SK-N-SH treated with all-trans-retinoic acid at 6 μM for 48 hours (cell line): ENCODE measurements at places on chromosomes 7 and 10.

- ATAC-seq = no peak; the same call in 2 of the 3 replicates
These were observed 119.7 kb downstream of the JMJD1C start for GRCh38 chr10:63346015-63346441.

- peak; percentile 95 for ATAC-seq
These were observed 103.4 kb downstream of the SDK1 start for GRCh38 chr7:3404501-3404900.

DNA sequence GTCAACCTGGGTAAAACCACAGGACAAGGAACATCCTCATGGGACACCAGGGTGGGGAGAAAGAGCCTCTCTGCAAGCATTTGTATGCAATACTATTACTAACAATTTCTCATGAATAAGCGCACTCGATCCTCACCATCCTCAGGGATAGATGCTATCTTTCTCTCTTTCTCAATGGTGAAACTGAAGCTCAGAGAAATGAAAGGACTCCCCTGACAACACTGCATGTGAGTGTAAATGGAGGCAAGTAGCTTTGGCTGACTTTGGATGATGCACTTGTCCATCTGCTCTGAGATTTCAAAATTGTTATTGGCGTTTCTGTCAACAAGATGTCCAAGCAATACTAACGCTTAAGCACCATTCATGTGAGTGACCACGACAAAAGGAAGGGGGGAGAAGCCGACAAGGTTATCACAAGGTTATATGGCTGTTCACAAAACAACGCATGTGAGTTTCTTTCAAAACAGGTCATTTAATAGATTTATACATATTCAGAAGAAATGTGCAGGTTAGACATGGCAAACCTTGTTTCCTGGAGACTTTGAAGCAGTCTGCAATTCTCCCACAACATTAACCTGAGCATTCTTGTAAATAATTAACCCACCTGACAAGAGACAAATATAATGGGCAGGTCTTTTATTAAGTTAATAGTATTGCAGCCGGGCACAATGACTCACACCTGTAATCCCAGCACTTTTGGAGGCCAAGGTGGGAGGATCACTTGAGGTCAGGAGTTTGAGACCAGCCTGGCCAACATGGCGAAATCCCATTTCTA is 54.0 kb downstream of the IFIT5 start:
- ATAC-seq = no peak

- peak; percentile 85 for ATAC-seq
These were observed 82.1 kb downstream of the SLC37A3 start for GRCh38 chr7:140316165-140316661.

- ATAC-seq = no peak
These were observed 48.8 kb upstream of the SLC35B4 start for GRCh38 chr7:134365341-134366054.

- no peak for ATAC-seq
These were observed 6.0 kb upstream of the PURB start for GRCh38 chr7:44891372-44891771.

- ATAC-seq = no peak
These were observed 220.0 kb downstream of the CACNA2D1 start for GRCh38 chr7:82223580-82223979.

GRCh38 chr7:97078023-97078969 is 39.2 kb upstream of the SDHAF3 start:
- no peak for ATAC-seq

DNA sequence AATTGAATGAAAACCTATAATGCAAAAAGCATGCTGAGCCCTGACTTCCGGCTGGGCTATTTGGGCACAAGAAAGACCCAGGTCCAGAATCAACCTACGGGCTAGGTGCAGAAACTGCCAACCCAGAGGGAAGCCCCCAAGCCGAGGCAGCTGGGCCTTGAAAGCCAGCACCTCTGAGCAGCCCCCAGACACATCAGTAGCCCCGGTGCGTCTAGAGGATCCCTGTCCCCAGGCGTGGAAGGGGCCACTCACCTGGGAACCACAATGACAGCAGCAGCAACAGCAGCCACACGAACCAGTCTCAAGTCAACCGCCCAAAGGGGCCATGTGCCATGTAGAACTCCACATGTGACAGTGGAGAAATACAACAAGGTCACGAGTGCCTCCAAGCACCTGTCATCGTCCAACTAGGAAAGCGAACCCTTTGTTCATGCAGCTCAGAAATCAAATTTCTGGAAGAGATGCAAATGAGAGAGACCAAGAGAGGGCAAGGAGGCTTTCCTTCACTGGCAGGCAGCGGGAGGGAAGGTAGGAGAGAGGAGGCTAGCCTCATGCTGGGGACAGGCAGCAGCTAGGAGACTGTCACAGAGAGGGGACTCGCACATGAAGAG is 57.5 kb upstream of the CHST15 start:
- ATAC-seq = no peak

- ATAC-seq = no peak
These were observed 15.1 kb downstream of the CNTNAP2 start for GRCh38 chr7:146131701-146132100.

DNA sequence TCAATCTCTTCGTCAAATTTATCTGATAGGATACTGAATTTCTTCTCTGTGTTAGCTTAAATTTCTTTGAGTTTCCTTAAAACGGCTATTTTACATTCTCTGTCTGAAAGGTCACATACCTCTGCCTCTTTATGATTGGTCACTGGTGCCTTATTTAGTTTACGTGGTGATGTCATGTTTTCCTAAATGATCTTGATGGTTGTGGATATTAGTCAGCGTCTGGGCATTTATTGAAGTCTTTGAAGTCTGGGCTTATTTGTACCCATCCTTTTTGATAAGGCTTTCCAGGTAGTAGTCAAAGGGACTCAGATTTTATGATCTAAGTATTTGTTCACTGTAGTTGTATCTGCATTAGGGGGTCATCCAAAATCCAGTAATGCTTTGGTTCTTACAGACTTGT is 1407.5 kb upstream of the LRRTM3 start:
- no peak for ATAC-seq

GRCh38 chr10:31604096-31604495 is 285.1 kb downstream of the ZEB1 start:
- no peak for ATAC-seq

DNA sequence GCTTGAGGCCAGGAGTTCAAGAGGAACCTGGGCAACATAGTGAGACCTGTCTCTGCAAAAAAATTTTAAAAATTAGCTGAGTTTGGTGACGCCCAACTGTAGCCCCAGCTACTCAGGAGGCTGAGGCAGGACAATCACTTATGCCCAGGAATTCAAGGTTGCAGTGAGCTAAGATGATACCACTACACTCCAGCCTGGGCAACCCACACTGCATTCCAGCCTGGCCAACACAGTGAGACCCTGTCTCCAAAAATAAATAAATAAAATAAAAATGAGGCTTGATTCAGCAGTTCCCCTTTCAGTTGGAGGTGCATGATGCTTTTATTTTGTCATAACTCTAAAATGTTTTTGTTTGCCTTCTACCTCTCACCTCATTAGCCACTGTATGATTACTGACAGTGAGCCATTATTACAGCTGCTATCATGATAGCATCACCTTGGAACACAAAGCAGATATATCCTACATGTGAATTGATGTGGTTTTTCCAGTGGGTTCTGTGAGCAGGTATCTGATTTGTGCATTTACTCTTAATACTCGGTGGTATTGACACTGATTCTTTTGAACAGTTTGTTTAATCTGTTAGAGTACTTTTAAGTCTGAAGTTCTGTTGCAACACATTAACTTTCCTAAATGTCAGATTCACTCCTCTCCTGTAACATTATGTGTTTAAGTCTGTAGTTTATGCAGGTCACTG is 49.1 kb downstream of the ARID5B start:
- no peak for ATAC-seq

DNA sequence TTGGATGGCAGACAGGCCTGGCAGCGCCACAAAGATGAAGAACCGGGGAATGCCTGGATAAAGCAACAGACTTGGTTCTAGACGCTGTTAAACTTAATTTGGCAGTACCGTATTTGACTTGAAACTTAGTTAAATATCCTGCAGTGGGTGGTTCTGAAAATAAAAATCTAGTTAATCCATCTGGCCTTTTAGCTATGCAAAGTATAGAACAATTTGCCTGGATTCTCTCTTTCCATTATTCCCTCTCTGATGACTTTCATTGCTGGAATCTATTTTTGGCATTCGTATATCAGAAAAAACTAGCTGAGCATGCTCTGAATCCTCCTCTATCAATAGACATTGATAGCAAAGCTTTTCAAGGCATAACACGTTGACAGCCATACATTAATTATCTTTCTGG is 203.6 kb downstream of the MACC1 start:
- ATAC-seq = no peak

- peak; percentile 73 for ATAC-seq
These were observed at the start of gene TES for GRCh38 chr7:116210345-116211005. Gene TES, plus strand, starts transcription at chr7:116210539. Its CDS starts 169 bp downstream, at chr7:116210708.

- no peak for ATAC-seq
These were observed 9.9 kb downstream of the OR9A2 start for GRCh38 chr7:143016996-143017395.

DNA sequence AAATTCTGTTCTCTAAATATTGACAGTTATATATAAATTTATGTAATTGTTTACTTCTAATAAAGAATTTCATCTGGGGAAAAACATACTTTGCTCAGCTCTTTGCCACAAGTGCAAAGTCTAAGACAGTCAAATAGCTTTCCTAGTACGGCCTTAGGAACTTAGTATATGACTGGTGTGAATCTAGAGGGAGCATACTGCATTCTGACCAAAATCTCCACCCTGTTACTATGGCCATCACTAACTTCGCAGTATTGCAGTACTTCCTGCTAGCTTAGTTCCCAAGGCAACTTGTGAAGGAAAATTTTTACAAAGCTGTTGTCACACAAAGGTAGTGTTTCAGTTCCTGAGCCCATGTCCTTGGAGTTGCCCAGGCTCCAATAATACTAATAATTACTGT is 181.5 kb downstream of the CFTR start:
- no peak for ATAC-seq

DNA sequence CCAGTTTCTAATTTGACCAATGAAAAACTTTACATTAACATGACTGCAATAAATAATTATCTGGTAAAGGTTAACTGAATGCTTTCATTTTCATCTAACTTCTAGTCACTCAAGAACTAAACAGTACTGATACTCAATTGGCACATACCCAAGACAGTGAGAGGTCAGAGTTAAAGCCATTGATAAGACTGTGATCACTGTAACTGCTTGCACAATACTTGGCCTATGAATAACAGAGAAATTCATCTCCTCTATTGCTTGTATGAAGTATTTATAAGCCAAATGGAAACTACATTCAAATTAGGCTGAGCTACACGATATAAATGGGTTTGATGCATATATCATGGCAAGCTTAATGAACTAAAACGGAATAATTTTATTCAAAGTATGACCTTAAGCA is 43.0 kb downstream of the HERC4 start:
- no peak for ATAC-seq

DNA sequence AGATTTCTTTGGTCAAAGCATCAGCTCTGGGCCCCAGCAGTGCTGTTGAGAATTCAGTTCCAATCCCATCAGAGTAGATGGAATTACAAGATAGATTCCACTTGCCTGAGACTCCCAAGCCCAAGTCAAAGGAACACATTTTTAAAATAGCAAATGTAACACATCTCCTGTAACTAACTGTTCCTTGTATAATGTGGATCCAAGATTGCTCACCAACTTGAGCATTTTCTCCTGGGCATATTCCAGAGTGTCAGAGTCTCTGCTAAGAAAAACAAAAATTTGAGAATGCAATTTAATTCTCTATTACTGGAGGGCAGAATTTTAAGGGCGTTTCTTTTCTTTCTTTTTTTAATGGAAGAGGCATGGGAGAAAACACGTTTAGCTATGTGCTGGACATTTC is 136.7 kb downstream of the NEBL start:
- ATAC-seq = no peak

- no peak for ATAC-seq
These were observed 41.1 kb downstream of the STK32C start for GRCh38 chr10:132266594-132267161.

GRCh38 chr10:7886056-7886455 is 67.8 kb downstream of the TAF3 start:
- no peak for ATAC-seq

DNA sequence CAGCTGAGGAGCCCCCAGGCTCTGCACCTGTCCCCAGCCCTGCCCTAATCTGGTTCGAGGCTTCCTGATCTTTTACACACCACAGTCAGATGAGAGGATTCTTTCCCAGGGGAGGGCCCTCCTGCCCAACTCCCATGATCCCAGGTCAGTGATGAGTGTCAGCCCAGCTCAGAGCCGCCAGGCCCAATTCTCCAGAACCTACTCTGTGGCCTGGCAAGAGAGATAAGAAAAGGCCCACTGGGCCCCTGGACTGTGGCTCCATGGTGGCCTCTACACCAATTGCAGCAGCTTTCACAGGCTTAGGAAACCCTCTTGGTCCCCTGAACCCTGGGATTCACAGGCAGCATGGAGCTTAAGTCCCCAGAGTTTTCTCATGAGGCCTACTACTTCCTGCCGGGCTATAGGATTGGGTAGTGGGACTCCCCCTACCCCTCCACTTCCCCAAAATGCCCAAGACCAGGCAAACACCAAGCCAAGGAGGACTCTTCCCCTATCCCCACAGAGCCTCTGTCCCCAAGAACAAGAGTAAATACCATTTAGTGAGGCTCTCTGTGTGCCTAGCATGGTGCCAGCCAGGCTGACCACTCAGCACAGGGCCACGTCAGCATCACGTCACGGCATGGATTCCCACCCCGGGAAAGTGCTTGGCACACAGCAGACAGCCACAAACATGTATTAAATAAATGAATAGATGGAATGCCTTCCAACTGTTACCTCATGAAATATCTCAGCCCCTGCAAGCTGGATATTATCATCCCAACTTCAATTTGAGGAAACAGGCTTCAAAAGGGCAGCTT is 100.0 kb downstream of the GRID1 start:
- ATAC-seq = no peak

DNA sequence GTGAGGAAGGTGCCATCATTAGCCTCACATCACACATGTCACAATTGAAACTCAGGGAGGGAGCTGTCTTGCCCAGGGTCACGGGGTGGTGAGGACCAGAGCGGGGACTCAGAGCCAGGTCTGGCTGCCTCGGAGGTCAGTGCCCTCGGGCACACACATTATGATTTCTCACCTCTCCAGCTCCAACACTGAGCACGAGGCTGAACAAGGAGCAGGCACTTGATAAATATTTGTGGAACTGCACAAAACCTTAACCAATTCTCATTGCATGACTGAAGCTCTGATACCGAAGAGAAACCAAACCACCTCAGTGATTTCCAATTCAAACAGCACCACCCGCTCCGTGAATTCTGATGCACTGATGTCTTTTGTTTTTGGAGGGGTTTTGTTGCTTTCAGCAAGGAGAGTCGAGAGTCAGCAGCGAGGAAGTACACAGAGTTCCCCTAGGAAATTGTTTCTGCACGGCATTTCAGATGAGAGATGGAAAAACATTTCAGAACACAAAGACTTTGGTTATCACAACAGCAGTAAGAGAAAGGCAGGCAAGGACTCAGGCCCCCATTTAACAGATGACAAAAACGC is 55.3 kb upstream of the ZMIZ1 start:
- no peak for ATAC-seq
